DMS79 (cell line): ENCODE measurements at places on chromosomes 1 and 21.

DNA sequence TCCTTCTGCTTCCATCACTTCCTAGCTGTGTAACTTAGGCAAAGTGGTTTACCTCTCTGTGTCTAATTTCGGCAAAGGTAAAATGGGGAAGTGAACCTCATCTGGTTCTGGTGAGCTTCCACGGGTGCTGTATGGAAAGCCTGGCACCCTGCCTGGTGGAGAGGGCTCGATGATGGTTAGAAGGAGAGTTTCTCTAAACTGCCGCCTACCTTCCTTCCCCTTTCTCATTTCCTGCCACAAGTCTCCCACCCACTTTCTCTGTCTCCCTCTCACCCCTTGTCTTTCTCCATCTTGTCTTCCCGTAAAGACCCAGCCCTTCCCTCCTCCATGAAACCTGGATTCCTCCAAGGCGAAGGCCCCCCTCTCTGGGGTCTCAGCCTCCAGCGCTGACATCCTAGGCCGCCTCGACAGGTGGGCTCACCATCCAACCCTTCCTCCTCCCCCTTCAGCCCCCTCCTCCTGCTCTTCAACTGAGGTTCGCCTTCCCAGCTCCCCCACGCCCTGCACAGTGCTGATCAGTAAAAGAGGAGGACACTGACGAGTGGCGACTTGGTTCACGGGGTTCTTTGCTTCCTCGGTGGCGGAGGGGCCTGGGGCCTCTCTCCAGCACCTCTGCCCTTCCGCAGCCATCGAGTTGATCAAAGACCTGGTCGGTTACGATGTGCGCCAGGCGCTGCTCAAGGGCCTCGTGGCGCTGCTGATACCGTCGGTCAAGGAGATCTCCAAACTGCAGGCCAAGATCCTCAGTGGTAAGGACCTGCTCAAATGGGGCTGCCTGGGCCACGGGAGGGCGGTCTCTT, 7.3 kb downstream of the RNU5D-1 start:
- DNase-seq: no peak

DNA sequence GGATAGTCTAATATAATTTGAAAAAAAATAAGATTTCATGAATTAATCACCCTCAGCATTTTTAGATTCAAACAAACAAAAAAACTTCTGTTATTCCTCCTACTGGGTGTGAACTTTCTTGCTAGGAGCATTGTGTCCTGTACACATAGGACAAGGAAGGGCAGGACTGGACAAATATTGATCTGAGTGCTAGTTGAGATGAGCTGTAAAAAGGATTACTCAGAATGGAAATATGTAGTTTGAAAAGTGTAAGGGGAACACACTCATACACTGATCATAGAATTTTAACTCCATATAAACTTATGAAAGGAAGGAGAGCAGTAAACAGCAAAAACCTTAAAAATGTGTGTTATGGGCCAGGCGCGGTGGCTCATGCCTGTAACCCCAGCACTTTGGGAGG, 156.5 kb upstream of the ZNF648 start:
- DNase-seq: no peak

DNA sequence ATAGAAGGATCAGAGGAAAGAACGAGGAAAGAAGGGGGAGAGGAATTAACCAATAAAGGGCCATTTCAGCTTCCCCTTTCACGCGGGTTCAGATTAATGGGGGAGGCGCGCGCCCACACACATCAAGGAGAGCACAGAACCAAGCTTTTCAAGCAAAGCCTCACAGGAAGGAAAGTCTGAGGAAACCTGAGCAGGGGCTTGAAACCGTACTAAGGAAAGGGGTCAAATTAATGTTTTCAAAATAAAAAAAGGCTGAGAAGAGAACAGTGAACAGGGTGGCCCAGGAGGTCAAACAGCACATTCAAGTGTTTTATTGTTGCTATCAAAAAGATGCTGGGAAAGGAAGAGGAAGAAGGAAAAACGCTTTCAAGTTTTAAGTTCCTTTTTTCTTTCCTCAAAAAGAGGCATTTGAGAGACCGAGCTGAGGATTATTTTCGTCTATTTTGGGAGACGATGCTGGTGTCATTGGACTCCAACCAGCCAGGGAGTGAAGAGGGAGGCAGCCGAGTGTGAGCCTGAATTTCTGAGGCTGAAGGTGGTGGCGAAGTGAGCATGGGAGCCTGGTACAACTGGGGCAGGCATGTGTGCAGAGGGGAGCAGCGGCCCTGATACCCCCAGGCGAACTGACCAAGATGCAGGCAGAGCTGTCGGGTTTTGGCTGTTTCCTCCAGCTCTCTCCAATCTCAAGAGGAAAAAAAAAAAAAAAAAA, 88.4 kb downstream of the PROX1 start:
- no peak for DNase-seq

DNA sequence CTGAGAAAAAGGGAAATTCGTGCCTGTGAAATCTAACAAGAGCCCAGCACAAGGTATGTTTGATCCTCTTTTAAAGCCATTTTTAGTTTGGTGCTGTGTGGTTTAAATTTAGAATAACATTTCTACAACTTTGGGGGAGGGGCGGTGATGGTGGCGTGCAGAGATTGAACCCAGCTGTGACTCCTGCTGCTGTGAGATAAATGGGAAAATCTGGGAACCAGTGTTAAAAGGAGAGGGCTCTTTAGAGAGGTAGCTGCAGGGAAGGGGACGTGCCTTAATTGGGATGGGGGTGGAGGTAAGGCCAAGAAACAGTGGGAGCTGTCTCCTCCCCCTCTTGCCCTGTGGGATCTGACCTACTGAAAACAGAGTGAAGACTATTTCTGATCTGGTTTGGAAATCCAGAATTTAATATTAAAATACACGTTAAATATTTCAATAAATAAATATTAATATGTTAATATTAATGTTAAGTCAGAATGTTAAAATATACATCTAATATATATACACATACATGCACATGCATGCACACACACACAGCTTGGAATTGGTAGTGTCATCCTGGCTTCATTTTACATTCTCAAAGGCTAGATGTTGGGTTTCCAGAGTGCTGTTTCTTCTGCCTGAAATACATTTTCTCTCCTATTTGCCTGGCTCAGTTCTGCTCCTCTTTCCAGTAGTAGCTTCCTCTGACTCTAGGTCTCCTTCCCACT, 30.1 kb upstream of the DNAJC6 start:
- no peak for DNase-seq

DNA sequence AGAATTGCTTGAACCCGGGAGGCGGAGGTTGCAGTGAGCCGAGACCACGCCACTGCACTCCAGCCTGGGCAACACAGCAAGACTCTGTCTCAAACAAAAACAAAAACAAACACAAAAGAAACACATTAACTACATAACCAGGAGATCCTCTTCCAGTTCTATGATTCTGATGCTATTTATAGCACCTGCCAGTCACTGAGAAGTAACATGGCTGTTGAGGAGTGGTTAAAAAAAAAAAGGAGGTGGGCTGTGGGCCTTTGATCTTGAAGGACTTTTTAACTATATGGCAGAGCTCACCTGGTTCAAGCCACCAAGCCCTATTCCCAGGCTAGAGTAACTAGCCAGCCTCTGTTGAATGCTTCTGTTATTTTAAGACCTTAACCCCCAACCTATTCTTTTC, 148.8 kb downstream of the ZBTB18 start:
- no peak for DNase-seq

DNA sequence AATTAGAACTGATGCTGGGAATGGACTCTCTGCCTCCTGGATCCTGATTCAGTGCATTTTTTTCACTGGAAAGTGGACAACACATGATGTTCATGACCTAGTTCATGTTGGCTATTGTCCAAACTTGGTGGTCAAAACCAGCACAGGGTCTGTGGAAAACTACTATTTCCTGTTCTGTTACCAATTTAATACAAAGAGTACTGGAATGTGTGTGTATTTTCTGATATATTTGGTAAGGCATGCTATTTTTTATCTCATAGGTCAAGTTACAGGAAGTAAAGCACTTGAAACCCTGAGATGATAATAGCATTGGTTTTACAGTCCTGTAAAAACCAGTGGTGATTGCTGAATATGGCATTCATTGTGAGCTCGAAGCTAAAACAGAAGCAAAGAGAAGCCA, 89.9 kb downstream of the SGIP1 start:
- no peak for DNase-seq

GRCh38 chr1:56185493-56185892, 393.9 kb downstream of the PLPP3 start:
- no peak for DNase-seq

DNA sequence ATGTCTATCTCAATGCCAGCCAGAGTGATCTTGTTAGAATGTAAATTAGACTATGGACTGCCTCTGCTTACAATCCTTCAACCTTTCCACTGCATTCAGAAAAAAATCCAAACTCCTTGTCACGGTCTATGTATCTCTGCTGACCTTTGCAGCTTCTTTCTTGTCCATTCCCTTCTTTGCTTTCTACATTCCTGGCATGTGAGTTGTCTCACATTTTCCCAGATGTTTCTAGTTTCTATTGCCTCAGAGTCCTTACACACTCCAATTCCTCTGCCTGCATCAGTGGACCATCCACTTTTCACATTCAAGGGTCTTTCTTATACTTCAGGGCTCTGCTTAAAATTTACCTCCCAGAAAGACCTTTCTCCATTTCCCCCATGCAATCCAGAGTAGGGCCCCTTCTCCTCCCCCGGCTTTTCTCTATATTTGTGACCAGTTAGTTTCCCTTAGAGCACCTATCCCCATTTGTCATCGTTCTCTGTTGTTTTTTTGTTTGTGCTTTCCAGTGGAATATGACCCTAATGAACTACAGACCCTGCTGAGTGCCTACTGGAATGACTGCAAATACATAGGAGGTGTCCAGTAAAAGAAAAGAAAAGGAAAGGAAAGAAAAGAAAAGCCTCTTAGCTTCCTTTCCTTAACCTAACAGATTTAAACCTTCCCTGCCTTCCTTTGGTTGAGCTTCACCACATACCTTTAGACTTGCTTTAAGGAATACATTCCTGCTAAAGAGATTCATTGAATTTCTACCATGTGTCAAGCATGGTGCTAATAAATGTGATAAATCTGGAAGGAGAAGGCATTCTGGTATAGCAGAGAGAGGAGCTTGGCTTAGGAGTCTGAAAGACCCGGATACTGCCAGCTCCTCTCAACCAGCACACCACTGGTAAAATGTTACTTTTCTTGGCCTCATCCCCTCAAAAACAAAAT, 102.0 kb downstream of the DIRAS3 start:
- DNase-seq: no peak

DNA sequence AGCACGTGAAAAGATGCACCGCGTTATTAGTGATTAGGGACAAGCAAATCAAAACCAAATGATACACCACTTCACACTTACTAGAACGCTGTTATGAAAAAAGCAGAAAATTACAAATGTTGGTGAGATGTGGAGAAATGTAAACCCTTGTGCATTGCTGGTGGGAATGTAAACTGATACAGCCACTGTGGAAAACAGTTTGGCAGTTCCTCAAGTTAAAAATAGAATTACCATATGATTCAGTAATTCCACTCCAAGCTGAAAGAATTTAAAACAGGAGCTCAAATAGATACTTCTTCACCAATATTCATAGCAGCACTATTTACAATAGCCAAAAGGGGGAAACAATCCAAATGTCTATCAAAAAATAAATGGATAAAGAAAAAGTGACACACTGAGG, 10.3 kb upstream of the EVI5 start:
- no peak for DNase-seq

- DNase-seq: no peak
These were observed 19.2 kb downstream of the MAST2 start for GRCh38 chr1:45822644-45823043.

- DNase-seq: no peak
These were observed 19.5 kb downstream of the LACTBL1 start for GRCh38 chr1:22953057-22953739.

DNA sequence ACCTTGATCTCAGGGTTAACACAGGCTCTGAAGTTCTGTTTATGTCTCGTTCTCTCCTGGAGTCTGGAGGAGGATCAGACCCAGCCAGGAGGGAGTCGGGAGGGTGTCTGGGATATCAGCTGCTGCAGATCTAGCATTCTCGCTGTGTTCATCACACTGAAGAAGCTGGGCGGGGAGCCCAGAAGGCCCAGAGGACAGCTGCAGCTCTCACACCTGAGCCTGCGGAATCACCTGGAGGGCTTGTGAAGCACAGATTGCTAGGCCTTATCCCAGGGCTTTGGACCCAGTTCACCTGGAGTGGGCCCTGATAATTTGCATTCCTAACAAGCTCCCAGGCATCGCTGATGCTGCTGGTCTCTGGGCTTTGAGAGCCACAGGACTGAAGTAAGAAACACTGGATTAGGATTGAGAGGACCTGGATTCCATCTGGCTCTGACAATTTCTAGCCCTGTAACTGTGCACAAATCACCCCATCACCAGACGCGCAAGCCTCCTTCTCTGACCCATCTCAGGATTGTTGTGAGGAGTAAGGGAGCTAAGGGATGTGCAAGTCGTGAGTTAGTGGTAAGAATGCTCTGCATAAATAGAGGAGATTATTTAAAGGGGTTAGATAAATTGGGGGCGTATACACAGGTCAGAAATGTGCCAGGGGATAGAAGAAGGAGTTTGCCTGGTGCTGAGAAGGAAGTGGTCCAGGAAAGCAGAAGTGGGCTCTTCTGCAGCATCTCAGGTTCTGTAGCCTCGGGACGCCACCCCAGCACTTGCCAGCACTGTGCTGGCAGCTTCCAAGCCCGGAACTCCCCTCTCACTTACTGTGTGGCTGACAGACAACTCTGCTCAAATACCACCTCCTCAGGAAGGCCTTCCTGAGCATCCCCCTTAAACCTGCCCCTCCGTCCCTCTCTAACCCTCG, 19.1 kb downstream of the ABCA4 start:
- no peak for DNase-seq

- DNase-seq: no peak
These were observed 5.4 kb upstream of the ZNF281 start for GRCh38 chr1:200415227-200415626.

DNA sequence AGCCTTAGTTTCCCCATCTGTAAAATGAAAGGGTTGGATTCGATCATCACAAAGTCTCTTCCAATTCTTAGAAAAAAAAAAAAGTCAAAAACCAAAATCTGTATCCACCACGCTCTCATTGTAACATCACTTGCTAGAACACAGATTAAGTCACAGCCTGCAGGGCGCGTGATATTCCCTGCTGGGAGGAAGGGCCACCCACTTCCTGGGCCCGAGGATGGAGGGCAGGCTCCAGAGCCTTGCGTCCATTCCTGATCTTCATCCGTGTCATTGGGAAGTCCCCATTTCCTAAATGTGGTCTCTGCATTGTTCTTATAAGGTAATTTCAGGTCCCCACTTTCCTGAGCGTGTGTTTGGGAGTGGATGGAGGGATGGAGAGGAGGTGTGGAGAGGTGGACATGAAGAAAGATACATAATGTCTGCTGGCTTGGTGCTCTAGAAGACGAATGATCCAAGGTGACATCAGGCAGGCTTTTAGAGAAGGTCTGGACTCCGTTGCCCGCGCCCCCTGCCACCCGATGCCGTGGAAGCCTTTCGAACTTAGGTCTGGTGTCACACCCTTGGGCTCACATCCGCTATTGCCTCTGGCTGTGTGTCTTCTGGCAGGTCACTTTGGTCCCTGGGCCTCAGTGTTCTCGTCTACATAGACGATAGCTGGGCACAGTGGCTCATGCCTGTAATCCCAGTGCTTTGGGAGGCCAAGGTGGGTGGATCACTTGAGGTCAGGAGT, 56.1 kb downstream of the ATP5PO start:
- DNase-seq: no peak

DNA sequence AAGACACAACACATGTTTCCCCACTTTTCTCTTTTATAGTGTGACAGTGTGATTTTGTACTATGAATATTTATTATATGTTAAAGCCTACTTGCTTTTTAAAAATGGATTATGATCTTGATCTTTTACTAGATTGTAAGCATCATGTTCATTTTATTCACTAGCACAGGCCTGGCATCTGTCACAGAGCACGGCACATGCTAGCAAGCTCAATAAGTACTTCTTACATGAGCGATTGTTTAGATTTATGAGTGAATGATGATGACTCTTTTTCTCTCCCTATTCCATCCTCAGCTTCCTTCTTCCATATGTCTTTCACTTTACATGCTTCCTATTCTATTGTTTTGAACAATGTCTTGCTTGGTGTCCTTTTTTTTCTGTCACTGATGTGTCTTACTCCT, 1454.1 kb downstream of the MRPL39 start:
- DNase-seq: no peak
